HFFc6 (cell line): ENCODE measurements at places on chromosomes 1 and 21. TPM values are rescaled to one million over a fixed set of nuclear protein-coding genes. Genes with fewer than 3 reads are reported as not detected.
A peak's percentile ranks its signal among the peaks of the same experiment; 100 is the strongest.

DNA sequence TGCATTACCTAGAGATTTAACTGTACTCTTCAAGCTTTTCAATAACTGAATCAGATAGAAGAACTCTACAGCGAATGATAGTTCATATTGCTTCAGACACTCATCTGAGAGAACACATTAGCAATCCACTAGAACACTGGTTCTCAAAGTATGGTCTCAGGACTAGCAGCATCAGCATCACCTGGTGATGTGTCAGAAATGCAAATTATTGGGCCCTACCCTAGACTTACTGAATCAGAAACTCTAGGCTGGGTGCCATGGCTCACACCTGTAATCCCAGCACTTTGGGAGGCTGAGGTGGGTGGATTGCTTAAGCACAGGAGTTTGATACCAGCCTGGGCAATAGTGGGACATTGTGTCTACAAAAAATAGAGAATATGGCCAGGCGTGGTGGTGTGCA, 24.9 kb upstream of the GLIS1 start:
- DNase-seq: no peak

DNA sequence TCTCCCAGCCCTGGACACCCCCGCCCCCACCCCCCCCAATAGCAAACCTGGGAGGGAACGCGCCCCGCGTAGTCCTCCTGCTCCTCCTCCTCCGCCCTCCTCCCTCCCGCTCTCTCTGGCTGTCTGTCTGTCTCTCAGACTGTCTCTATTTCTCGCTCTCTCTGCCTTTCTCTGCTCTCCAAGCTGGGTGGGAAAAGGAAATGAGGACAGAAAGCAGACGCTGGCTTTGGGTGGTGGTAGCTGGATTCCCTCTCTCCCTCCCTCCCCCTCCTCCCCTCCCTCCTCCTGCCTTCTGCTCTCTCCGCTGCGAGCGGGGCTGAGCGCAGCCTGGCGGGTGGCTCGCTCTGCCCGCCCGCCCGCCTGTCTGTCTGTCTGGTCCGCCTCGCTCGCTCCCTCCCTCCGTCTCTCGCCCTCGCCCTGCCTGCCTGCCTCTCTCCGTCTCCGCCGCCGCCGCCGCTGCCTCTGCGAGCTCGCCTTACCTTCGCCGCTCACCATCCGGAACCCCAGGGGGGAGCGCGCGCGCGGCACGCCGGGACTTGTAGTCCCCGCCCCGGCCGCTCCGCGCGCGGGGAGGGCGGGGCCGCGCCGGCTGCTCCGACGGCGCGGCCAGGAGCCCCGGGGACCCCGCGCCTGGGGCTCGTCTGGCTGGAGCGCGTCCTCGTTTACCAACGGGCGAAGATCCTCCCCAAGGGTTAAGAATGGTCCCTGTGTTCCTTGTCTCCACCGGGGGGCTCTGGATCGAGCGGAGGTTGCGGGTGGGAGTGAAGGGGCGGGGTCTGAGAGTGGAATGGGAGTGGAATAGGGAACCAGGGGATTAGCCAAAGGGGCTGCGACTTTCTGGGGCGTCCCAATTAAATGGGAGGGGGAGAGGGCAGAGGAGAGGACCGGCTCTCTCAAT, at the start of gene AHDC1:
Gene AHDC1, minus strand, starts transcription at position 464 of the 898 bp plus-strand sequence. CDS start 52,029 bp downstream, outside the sequence.
- peak; percentile 90 for DNase-seq

KRTAP21-2 gene
- not detected in 2 replicates for total RNA-seq

DNA sequence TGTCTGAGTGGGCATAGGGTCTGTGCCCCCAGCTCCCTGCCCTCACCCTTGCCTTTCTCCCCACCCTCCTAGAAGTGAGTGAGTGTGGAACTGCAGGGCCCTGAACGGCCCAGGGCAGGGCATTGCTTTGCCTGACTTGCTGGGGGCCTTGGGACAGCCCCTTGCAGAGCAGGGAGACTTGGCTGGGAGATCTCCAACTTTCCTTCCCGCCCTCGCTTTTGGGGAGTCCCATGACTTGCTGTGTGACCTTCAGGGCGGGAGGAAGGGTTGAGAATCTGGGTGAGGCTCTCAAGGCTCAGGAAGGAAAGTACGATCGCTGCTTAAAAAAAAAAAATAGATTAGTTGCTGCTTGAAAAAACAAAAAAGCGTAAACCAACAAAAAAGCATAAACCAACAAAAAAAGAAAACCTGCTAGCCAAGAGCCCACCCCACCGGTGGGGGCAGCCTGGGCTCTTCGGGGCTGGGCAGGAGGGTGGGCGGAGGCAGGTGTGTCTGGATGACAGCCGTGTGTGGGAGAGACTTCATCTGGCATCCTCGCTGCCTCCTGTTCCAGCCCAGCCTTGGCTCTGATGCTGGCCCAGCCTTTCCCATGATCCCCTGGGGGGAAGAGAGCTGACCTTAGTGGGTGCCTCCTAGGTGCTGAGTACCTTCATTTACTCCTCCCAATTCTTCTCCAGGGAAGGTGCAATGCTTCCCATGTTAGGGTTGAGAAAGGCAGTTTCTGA, 6.5 kb downstream of the NBL1 start:
- DNase-seq: no peak

GRCh38 chr1:36888811-36889477, 145.4 kb downstream of the GRIK3 start:
- no peak for DNase-seq

DNA sequence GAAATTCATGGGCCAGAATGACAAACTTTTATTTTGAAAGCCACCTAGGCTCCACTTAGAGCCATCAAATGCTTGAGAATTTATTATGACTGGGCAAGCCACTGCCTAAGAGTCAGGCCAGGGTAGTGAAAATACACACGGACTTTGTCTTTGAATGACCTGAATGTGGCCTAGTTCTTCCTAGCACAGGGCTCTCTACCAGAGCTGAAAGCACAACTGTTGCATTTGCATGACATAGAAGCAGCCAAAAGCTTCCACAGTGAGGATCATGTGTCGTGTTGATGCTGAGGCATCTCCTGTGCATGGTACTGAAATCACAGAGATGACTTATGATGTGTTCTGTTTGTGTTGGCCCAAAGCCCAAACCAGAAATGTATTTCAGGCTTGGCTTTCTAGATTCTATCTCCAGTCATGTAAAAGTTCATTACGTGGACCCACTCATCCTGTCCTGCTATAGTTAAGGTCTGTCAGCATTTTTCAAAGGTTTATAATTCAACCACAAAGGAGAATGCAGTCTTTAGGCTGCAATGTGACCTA, 164.0 kb upstream of the UBE2U start:
- peak; percentile 99 for DNase-seq

GRCh38 chr1:63635681-63636080, 42.5 kb downstream of the PGM1 start:
- no peak for DNase-seq

SLAMF9 gene
- 0.51 TPM in 1 of 2 replicates, not detected in the other for total RNA-seq
